PC-9 (cell line): ENCODE measurements at places on chromosomes 16 and 17. TPM values are rescaled to one million over a fixed set of nuclear protein-coding genes. Genes with fewer than 3 reads are reported as not detected.

The OR3A3 gene
- not detected in 2 replicates for total RNA-seq

- H3K4me1 ChIP-seq, result peaks cover 11% of the 10 kb centered on the region
- no peaks in the 10 kb centered on the region for H3K27me3 ChIP-seq
- H3K36me3 ChIP-seq, result no peaks in the 10 kb centered on the region
- H3K4me3 ChIP-seq, result no peak overlapping the region
- no peak overlapping the region for H3K27ac ChIP-seq
- DNase-seq, result no peak
These were observed 12.0 kb downstream of the AXIN1 start for GRCh38 chr16:340370-341091.

DNA sequence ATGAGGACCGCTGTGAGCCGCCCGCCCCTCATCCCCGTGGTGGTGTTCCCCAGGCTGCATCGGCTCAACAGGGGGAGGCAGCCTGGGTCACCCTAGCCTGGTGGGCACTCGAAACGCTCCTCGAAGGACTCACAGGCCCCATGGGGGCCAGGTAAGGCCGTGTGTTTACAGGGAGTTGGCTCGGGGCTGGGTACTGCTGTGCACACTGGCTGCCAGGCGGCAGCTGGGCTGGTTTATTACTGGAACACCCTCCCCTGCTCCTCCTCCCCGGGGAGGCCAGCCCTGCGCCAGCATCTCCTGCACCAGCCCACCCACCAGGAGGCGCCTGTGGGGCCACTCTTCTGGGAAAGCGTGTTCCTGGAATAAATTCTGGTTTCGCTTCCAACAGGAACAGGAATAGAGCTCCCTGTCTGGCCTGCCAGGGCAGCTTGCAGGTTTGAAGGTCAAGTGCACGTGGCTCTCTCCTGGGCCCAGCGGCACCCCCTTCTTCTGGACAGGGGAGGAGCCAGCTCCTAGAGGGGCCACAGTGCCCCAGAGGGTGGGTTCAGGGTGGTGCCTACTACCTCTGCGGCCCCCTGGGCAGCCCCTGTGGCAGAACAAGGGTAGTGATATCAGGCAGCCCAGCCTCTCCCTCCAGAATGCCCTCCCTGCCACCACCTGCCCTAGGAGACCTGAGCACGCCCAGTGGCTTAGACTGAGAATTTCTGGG, 11.3 kb downstream of the MCRIP1 start:
- no peaks in the 10 kb centered on the region for H3K27me3 ChIP-seq
- no peaks in the 10 kb centered on the region for H3K4me1 ChIP-seq
- no peak overlapping the region for H3K4me3 ChIP-seq
- H3K27ac ChIP-seq, result no peak overlapping the region

GRCh38 chr16:84482001-84482891, 22.2 kb downstream of the MEAK7 start:
- DNase-seq, result no peak
- peaks cover 8% of the 10 kb centered on the region; the same call in 1 of the 2 replicates for H3K36me3 ChIP-seq
- no peaks in the 10 kb centered on the region for H3K27me3 ChIP-seq
- no peaks in the 10 kb centered on the region for H3K4me1 ChIP-seq

- no peak overlapping the region for H3K4me3 ChIP-seq
- H3K27me3 ChIP-seq, result no peaks in the 10 kb centered on the region
These were observed 182.8 kb upstream of the ELAC2 start for GRCh38 chr17:13200671-13201070.

GRCh38 chr17:4969047-4969550, 1.5 kb upstream of the SPAG7 start:
- no peaks in the 10 kb centered on the region; the same call in 1 of the 2 replicates for H3K36me3 ChIP-seq
- H3K27ac ChIP-seq, result peak overlapping the region; percentile 95
- peak; percentile 86 for DNase-seq
- peaks cover 25% of the 10 kb centered on the region for H3K4me1 ChIP-seq
- peak overlapping the region; percentile 72 for H3K4me3 ChIP-seq
- H3K27me3 ChIP-seq, result no peaks in the 10 kb centered on the region

The COX10 gene
- 16.2 and 22.6 TPM in 2 replicates for total RNA-seq

The CRISPLD2 gene
- total RNA-seq, result 18.6 and 19.9 TPM in 2 replicates

DNA sequence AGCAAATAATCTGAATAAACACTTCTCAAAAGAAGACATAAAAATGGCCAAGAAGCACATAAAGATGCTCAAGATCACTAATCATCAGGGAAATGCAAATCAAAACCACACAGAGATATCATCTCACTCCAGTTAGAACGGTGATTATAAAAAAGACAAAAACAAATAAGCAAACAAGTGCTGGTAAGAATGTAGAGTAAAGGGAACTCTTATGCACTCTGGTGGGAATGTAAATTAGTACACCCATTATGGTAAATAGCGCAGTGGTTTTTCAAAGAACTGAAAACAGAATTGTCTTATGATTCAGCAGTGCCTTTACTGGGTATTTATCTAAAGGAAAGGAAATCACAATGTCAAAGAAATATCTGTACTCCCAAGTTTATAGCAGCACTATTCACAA, 343.2 kb downstream of the HAPSTR1 start:
- no peak overlapping the region for H3K27ac ChIP-seq
- no peaks in the 10 kb centered on the region for H3K4me1 ChIP-seq
- no peak for DNase-seq
- H3K4me3 ChIP-seq, result no peak overlapping the region

GRCh38 chr16:86319585-86320236, 190.6 kb upstream of the FOXF1 start:
- no peaks in the 10 kb centered on the region for H3K4me1 ChIP-seq
- no peak overlapping the region for H3K27ac ChIP-seq
- H3K36me3 ChIP-seq, result no peaks in the 10 kb centered on the region
- no peak for DNase-seq
- H3K4me3 ChIP-seq, result no peak overlapping the region

The HYDIN gene
- 25.9 and 31.0 TPM in 2 replicates for total RNA-seq

The ABCA5 gene
- 2.9 and 3.8 TPM in 2 replicates for total RNA-seq

The CCL1 gene
- not detected in 2 replicates for total RNA-seq

GRCh38 chr17:28372203-28372944, 880 bp downstream of the SARM1 start:
- no peak for DNase-seq
- peaks cover 18% of the 10 kb centered on the region for H3K4me1 ChIP-seq
- no peaks in the 10 kb centered on the region for H3K36me3 ChIP-seq
- no peak overlapping the region for H3K27ac ChIP-seq
- no peaks in the 10 kb centered on the region for H3K27me3 ChIP-seq

- H3K4me3 ChIP-seq, result no peak overlapping the region
- H3K36me3 ChIP-seq, result no peaks in the 10 kb centered on the region
- H3K27ac ChIP-seq, result peak overlapping the region; percentile 35; the same call in 1 of the 2 replicates
- no peak for DNase-seq
- peaks cover 58% of the 10 kb centered on the region for H3K4me1 ChIP-seq
- no peaks in the 10 kb centered on the region for H3K27me3 ChIP-seq
These were observed 4.5 kb upstream of the ACSF2 start for GRCh38 chr17:50421308-50422051.

GRCh38 chr16:52584354-52585320, 37.7 kb upstream of the TOX3 start:
- no peak overlapping the region for H3K4me3 ChIP-seq
- no peak overlapping the region for H3K27ac ChIP-seq
- H3K36me3 ChIP-seq, result no peaks in the 10 kb centered on the region
- H3K4me1 ChIP-seq, result no peaks in the 10 kb centered on the region

The ZNF785 gene
- 30.9 and 39.8 TPM in 2 replicates for total RNA-seq

DNA sequence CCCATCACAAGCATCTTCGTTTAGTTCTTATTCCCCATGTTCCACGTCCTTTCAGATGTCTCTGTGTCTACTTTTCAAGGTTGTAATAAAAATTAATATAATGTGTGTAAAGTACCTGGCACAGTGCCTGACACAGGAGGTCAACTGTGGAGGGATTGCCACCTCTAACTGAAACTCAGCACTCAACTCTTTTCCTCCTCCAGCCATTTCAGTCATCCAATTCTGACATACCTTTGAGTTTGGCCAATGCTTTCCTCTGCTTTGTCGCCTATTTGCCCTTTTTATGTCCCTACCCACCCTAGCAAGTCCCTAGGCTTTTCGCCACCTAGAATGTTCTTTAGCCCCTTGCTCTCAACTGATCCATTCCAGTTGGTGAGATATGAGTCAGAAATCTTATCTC, 1.6 kb downstream of the UBE2Z start:
- H3K4me3 ChIP-seq, result peak overlapping the region; percentile 89
- no peak overlapping the region for H3K27ac ChIP-seq
- peaks cover 35% of the 10 kb centered on the region for H3K4me1 ChIP-seq
- H3K36me3 ChIP-seq, result peaks cover 36% of the 10 kb centered on the region
- H3K27me3 ChIP-seq, result no peaks in the 10 kb centered on the region

DNA sequence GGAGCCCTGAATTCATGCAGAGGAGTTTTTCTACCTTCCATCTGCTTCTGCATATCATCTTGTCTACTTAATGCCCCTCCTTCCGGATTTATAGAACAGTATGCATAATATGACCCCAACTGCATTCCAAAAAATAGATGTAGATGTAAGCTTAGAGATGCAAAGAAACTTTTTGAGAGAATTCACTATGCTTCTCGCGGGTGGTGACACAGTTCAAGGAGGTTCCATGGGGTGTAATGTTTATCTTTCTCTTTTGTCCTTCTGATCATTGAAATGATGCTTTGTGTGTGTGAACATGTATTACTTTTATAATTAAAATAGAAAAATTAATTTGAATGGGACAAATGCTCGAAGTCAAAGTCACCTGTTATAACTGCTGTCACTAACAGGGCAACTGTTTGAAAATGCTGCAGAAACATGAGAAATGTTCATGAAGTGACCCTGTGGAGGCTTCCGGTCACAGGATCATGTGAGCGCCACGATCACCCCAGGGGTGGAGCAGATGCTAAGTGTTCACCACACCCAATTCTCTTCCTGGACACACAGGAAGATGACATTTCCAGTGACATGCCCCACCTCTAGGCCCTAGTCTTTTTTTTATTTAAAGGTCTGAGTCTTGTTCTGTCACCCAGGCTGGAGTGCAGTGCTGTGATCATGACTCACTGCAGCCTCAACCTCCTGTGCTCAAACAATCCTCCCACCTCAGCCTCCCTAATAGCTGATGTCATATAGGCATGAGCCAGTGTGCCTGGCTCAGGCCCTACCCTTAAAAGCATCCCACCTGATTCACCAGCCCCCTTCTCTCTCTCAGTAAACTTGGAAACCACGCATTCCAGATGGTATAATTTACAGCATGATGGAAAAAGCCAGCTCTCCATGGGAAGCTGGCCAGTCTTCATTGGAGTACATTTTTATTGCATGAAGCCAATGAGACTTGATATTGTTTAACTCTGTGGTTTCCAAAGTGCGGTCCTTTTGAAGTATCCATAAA, 21.0 kb upstream of the AGRP start:
- H3K4me3 ChIP-seq, result no peak overlapping the region
- no peaks in the 10 kb centered on the region for H3K27me3 ChIP-seq
- H3K4me1 ChIP-seq, result 0 out of 2 replicates have a peak, but pooled peaks cover 3% of the 10 kb centered on the region

DNA sequence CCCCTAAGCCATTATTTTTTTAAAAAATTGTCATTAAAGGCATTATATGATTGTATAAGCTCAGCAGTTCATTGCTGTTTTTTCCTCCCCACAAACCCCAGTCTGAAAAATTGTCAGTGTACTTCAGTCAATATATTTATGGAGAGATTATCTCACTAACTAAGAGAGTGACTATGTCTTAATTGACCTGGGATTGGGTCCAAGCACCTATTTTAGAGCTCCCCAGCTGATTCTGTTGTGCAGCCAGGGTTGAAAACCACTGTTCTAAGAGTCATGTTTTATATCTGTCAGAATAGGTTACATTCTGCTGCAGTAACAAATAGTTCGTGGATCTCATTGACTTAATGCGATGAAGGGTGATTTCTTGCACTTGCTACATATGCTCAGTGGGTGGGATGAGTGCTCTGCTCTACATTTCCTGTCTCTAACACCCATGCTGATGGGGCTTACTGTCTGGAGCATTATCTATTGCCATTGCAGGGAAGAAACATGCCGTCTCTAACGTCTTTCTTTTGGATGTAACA, 171.2 kb upstream of the MPHOSPH6 start:
- H3K36me3 ChIP-seq, result no peaks in the 10 kb centered on the region
- peaks cover 9% of the 10 kb centered on the region for H3K27me3 ChIP-seq
- no peak overlapping the region for H3K4me3 ChIP-seq
- H3K27ac ChIP-seq, result no peak overlapping the region

GRCh38 chr17:57889892-57890856, 40.3 kb upstream of the MRPS23 start:
- no peak overlapping the region for H3K27ac ChIP-seq
- no peaks in the 10 kb centered on the region for H3K36me3 ChIP-seq
- H3K4me3 ChIP-seq, result no peak overlapping the region
- no peak for DNase-seq
- H3K4me1 ChIP-seq, result peaks cover 33% of the 10 kb centered on the region

DNA sequence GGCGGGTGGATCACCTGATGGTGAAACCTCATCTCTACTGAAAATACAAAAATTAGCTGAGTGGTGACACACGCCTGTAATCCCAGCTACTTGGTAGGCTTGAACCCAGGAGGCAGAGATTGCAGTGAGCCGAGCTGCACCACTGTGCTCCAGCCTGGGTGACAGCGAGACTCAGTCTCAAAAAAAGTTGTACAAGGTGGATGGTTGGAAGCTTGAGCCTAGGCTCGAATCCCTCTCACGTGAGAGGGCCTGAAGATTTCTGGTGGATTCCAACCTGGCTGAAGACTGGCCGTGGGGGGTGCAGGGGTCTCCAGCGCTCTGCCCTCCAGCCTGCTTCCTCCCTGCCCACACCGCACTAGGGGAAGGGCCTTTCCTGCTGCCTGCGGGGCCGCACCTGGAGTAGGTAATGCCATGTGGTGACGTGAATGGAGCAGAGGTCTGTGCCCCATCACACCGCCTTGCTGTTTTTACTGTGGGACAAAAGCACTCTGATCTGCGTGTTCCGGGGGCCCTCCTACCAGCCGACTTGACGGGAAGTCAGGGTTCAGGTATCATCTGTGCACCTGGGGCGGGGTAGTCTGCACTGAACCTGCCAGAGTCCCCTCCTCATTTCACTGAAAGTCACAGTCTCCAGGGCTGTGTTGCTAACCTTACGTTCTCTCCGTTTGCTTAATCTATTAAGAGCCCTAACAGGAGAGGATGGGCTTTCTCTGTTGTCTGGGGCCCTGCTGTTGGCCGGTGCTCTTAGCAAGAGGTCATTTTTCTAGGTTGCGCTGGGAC, 4.2 kb downstream of the RPL13 start:
- H3K4me3 ChIP-seq, result peak overlapping the region; percentile 92; the same call in 1 of the 2 replicates
- H3K36me3 ChIP-seq, result peaks cover 33% of the 10 kb centered on the region
- peaks cover 42% of the 10 kb centered on the region for H3K4me1 ChIP-seq
- DNase-seq, result no peak
